ENCODE measurements at places on chromosomes 5 and 9.

DNA sequence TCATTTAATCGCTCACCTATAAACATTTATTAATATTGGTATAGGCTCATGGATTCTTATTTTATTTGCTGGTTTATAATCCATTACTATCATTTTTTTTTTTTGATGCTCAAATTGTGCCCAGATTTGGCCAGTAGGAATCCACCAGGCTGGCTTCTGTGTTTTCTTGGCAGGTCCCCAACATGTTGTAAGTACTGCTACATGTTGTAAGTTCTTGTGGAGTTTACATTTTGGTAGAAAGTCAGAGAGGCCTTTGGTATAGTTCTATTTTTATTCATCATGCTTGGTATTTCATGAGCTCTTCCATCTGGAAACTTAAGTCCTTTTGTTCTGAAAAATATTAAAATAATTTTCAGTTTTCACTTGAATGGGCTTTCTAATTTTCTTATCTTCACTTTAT is 47.1 kb downstream of the MAT2B start:
- no peak for DNase-seq

GRCh38 chr5:56647099-56647850 is 168.1 kb upstream of the MAP3K1 start:
- no peak for DNase-seq

GRCh38 chr9:112041536-112042243 is 133.4 kb downstream of the SUSD1 start:
- no peak for DNase-seq

DNA sequence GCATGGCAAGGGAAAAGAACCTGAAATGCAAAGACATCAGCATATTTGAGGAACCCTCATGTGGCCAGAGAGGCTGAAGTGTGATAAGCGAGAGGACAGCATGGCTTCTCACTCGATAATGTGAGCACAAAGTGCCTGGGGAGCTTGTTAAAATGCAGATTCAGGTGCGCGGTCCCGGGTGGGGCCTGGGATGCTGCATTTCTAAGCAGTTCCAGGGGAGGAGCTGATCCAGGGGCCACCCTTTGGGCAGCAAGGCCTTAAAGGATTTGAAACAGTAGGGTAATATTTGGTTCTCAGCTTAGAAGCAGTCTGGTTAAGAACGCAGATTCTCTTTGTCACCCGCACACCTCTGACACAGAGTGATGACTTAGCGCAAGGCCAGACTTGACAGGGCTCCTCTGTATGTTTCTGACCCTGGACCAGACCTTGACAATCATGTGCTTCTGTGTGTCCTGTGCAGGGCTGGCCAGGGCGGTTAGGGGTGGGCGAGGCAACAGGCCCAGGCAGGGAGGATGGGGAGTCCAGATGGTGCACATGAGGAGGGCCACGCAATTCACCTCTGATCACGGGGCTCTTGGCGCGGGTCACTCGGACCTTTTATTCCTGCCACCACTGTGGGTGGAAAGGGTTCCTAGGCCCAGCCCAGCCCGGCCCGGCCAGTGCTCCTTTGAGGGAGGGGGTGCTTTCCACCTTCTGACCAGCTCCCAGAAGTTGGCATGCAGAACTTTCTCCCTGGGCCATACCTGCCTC is 62.8 kb upstream of the TBC1D2 start:
- DNase-seq: no peak
